ENCODE measurements at places on chromosomes 7 and 10.

DNA sequence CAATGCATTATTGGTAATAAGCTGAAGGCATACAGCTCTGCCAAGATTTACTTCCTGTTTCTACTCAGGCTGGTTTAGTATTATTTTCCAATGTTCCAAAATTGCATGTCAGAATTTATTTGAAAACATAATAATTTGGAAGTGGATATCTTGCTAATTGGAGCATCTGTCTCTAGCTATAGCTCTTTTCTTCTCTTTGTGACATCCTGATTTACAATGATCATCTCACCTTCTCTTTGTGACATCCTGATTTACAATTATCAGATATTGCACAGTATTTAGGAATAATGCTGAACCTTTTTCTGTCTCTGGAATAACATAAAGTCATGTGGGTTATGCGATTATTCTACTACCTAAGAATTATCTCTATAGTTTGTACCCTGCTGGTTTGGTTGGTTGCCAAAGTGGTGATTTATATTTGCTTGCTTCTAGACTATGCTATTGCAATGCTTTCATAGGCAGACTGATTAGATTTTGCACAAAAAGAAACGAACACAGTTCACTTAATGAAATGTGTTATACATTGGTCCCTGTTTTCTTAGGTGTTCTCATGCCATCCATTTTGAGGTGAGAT is 44.3 kb upstream of the CABCOCO1 start:
- no peak for DNase-seq

GRCh38 chr10:71912431-71912830 is 51.8 kb upstream of the CHST3 start:
- no peak for DNase-seq

GRCh38 chr10:77601488-77601887 is 36.1 kb downstream of the KCNMA1 start:
- DNase-seq = no peak

DNA sequence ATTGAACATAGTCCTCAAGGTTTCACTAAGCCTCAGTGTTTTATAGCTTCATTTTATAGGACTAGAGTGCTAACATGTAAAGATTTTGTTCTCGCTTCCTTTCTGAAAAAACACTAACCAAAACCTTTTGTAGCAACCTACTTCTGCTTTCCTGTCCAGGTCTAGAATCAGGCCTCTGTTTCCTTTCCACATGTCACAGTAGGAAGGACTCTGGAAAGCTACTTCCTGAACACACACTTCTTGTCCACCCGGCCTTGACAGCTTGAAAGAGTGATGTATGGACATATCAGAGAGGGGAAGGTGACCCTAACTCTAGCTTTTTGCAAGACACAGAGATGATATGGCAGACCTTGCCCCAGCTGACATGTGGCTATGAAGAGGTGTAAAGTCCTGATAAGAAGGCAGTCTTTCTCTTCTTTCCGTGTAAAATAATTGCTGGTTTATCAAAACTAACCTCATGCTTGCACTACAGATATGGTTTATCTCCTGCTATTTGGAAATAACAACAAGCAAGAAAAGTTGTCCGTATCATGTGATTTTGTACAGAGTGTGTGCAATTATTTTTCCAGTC is 175.4 kb downstream of the SKAP2 start:
- DNase-seq = no peak

- DNase-seq = no peak
Observed at GRCh38 chr10:13792006-13792405, 205.2 kb downstream of the PRPF18 start.

Data from activated T-cell treated with anti-CD3 and anti-CD28 coated beads for 24 hours (primary cell).